ENCODE measurements at places on chromosomes 7 and 10. TPM values are rescaled to one million over a fixed set of nuclear protein-coding genes. Genes with fewer than 3 reads are reported as not detected.

Gene ERLIN1
- 58.5 TPM for total RNA-seq

Gene GSTO2
- total RNA-seq: 2.3 TPM

Gene HTR5A
- not detected for total RNA-seq

Gene CPA2
- not detected for total RNA-seq
